ENCODE measurements at places on chromosomes 2 and 18.

DNA sequence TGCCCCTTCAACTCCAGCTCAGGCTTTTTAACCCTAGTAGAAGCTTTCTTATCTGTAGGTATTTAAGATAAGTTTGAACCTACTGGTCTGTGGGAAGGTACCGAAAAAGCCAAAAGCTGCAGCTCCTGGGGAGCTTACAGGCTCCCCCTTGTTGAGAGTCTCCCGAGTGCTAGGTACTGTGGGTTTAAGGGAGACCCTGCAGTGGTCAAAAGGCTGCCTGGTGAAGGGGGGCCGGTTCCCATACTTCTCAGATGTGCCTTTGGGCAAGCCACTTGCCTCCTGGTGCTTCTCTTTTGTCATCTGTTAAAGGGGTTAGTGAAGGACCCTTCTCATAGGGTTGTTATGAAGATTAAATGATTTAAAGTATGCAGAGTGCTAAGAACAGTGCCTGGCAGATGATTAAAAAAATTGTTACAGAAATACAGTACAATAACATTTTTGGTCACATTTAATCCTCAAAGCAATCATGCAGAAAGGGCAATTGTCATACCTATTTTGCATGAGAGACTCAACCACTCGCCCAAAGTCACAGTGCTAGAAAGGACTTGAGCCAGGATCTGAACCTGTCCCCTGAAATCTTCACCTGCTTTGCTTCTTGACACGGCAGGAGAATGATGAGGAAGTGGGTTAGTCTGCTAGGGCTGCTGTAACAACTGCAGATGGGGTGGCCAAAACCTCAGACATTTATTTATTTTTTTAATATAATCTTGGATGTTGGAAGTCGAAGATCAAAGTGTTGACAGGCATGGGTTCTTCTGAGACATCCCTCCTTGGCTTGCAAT, 62.5 kb downstream of the NEDD4L start:
- DNase-seq = no peak

- no peak for DNase-seq
Observed at GRCh38 chr2:202847693-202848524, 23.7 kb downstream of the ICA1L start.

DNA sequence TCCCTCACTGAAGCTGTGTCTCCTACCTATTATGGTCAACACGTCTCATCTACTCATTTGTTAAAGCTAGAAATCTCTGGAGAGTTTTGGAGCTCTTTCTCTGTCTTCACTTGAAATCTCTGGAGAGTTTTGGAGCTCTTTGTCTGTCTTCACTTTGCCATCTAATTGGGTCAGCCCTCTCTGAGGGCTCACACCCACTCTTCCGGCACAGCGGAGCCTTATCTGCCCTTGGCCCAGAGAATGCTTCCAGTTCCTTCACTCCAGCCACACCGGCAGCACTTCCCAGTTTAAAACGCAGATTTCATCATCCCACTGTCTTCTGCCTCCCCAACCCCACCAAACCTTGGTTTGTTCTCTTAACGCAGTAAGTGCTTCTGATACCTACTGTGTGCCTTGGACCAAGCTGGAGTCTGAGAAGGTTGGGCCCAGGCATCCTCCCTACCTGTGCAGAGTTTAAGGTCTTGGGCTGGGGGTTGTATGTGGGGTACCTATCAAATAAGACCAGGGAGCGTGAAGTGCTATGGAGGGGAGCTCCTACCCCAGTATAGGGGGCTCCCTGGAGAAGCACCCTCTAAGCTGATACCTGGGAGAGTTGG, 5.0 kb downstream of the HPCAL1 start:
- DNase-seq = no peak

DNA sequence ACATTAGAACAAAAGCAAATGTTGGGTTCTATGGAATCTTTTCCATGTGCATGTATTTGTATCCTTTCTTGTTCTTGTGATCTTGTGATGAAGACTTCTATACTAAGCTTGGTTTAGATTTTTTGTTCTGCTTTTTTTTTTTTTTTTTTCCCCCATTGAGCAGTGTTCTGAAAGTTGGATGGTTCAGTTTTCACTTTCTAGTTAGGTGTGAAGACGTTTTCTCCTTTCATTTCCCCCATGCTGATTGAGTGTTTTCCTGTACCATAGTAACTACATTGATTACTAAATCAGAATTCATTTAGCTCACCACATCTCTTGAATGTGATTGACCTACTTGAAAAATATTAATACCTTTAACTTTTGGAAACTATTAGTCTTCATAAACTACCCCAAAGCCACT, 34.1 kb downstream of the NOP58 start:
- no peak for DNase-seq

GRCh38 chr18:2547477-2548087, 23.7 kb downstream of the METTL4 start:
- DNase-seq = no peak

- DNase-seq = no peak
Observed at GRCh38 chr2:234500394-234501006, 3.6 kb upstream of the ARL4C start.

DNA sequence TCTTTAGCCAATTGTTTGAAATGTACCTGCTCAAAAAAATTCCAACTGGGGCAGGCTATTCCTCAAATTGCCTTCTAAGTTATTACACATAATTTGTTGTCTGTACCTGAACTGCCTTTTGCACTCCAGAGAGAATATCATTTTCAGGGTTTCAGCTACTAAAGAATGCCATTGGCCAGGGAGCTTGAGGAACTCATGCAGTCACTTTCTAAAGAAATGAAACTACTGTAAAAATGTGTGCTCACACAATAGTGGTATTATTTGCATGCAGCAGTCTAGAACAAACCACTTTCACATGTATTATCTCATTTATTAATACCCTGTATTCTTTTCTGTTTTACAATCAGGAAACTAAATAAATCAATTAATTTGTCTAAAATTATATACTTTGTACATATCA, 152.2 kb downstream of the PID1 start:
- no peak for DNase-seq

DNA sequence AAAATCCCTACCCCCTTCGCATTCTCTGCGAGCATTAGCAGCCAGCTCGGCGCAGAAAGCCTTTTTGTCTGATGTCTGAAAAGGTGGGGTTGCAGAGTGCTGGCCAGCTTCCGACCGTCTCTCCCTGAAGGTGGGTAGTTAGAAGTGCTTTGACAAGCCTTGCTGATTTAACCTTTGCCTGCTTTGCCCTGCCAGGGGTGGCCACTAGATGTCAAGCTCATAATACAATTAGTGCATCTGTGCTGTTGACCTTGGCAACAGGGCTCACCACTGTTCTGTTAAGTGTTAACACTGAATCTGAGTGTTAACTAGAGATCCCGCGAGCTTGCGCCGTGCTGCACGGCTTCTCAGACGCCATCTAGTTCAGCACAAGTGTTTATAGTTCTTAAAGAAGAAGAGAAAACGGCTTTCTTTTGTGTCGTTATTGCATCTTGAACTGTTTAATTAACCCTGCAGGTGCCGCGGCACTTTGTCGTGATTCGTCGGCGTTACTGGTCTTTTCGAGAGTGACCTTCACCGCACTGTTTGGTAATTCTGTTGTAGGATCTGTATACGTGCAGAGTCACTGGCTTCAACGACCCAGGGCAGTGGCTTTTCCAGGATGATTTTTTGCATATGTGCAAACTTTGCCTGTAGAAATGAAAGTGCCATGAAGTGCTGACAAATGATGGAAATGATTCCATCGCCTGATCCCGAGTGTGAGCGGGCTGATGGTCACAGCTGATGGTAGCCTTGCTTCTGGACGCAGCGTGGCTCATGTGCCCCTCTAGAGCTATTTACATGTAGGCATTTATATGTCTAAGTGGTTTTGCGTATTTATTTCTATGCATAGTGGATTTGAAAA, 5.5 kb downstream of the SALL3 start:
- no peak for DNase-seq

DNA sequence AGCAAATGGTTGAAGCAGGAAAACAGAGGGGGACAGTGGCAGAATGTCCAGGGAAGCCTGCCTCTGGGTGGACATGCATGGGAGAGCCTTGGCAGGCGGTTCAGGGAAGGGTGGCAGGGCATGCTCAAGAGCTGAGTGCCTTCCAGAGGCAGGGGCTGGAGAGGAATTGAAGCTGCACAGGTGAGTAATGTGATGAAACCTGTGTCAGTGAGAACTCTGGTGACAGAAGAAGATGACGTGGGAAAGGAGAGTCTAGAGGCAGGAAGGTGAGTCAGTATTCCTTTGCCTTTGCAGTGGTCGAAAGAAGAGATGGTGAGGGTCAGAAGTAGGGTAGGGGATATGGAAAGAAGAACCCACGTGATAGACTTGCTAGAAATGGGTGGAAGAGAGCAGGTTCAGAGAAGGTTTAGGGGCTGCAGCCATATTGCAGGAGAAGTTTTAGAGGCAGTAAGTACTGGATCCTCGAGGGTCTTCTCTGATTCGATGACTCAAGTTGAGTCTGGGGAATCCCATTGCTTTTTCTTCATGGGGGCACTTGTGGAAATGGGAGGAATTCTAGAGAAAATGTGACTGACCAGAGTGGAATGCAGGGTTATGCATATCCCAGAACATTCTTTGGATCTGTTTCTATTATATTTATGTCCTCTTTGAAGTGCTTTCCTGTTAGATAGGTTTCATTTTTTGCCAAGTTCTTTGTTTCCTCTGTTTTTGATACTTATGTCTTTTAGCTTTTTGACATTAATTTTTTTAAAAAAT, 37.4 kb downstream of the TMEM87B start:
- no peak for DNase-seq

DNA sequence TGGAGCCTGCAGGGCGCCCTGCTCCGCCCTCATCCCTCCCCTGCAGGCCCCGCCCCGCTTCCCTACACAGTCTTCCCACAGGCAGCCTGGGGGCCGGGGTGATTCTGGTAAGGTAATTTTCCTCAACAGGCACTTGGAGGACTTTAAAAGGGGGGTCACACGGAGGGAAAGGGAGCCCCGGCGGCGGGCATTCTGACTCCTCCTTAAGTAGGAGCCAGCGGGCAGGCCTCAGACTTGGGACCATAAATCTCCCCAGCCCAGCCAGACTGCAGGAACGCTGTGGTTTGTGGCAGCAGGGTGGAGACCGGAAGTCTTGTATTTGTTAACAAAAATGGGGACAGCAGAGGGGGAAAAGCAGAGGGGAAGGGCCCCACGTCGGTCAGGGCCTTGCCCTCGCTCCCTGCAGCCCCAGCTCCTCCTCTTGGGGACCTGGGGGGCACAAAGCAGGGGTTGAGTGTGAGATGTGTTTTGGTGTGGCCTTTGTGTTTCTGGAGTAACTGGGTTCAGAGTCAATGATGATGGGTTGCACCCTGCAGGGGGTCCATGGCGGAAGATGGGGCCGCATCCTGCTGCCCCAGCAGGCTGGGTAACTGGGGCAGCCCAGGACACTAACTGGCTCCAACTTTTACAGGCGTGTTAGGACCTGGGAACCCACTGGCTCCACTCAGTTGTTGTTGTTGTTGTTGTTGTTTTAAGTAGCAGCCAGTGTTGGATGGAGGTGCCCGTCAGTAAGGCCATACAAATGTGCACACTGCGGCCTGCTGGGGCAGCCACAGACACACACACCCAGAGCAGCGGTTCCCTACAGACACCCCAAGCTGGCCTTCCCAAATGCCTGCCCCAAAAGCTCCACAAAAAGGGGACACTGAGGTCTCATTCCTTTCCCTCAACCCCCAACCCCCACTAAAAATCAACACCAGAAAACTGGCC, 27.7 kb downstream of the SMAD7 start:
- no peak for DNase-seq

DNA sequence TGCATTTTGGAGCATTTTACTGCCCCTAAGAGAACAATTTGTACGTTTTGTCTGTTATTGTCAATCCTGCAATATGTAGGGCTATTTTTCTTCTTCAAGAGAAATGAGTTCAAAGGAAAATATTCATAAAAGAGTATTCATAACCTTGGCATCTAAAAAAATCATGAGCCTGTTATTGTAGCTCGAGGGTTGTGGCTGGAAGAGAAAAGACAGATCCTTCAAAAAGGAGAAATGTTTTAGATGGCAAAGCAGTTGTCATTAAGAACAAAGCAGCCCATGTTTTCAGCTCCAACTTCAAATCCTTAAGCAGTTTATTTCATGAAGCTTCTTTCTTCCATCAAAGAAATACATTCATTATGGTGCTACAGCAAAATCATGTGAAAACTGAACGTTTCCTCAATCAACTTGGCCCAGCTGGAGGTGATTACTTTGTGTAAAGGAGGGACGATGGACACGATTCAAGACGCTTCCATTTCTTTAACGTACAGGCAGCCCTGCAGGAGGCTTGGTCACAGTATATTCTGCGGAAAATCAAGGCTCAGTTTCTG, 31.4 kb downstream of the QPCT start:
- DNase-seq = no peak

DNA sequence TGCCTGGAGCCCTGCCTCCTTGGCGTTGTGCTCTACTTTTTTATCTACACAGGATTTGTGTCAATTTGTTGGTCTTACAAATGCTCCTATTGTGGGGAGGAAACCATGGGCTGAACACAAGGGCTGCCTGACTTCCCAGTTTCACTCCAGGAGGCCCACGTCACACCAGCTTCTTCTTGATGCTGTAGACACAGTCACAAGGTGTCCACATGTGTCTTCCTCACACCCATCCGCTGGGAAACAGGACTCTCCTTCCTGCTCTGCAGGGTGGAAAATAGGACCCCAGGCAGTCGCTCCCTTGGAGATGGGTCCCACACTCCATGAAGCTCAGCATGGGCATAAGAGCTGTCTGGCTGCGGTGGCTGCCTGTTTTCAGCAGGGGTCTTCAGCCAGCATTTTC, 468.2 kb downstream of the EPHA4 start:
- DNase-seq = no peak

DNA sequence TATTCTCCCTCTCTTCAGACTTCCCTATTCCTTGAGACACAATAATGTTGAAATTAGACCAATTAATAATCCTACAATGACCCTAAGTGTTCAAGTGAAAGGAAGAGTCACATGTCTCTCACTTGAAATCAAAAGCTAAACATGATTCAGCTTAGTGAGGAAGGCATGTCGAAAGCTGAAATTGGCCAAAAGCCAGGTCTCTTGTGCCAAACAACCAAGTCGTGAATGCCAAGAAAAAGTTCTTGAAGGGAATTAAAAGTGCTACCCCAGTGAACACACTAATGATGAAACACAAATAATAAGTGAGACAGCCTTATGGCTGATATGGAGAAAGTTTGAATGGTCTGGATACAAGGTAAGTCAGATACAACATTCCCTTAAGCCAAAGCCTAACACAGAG, 115.4 kb downstream of the PXDN start:
- no peak for DNase-seq

- DNase-seq = no peak
Observed at GRCh38 chr2:184633726-184634125, 35.4 kb downstream of the ZNF804A start.

GRCh38 chr2:31997653-31998052, 13.2 kb downstream of the MEMO1 start:
- DNase-seq = no peak

DNA sequence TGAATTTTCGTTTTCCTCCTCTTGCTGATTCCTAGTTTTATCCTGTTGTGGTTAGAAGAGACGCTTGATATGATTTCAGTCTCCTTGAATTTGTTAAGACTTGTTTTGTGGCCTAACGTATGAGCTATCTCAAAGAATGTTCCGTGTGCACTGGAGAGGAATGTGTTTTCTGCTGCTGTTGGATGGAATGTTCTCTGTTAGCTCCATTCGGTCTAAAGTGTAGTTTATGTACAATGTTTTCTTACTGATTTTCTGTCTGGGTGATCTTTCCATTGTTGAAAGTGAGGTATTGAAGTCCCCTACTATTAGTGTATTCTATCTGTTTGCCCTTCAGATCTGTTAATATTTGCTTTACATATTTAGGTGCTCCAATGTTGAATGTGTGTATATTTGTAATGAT, 25.9 kb downstream of the COLEC11 start:
- DNase-seq = no peak

GRCh38 chr2:146806364-146807005, 1038.3 kb upstream of the ACVR2A start:
- no peak for DNase-seq

- DNase-seq = no peak
Observed at GRCh38 chr2:98880266-98881152, 55.5 kb downstream of the CRACDL start.
